Karpas-422 (cell line): ENCODE measurements at places on chromosomes 7 and 10.

DNA sequence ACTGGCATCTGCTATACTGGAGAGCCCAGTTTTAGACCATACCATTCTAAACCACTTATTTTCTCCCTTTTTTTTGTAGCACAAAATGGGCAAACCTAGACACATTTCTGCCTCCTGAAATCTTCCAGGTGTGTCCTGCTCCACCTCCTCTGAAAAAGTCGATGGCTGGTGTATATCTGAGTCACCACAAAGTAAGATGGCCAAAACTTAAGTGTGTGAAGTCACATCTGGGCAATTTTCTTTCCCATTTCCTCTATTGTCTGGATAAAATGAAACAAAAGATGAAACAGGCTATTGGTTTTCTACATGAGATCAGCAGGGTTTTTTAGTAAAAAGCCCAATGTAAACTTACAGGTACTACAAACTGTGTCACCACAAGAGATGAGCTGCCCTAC is 65.5 kb downstream of the OSBPL3 start:
- no peak overlapping the region for H3K4me3 ChIP-seq

DNA sequence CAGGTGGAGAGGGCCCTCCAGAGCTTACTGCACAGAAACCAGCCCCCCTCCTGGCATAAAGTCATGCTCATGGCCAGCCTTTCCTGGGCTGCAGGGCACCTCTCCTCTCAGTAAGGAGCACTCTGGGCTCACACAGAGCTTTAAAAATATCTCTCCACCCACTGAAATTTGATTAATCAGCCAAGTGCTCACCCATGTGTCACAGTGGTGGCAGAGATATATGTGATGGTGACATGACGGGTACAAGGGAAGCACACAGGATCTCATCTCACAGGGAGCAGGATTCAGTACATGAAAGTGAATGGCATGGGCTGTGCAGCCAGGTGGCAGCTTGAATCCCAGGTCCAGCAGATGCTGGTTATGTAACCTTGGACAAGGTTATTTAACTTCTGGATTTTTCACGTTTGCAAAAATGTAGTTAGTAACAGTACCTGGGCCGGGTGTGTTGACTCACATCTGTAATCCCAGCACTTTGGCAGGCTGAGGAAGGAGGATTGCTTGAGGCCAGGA is 144.8 kb downstream of the CALN1 start:
- no peak overlapping the region for H3K27ac ChIP-seq
- H3K27me3 ChIP-seq, result no peaks in the 10 kb centered on the region
- DNase-seq, result no peak
- no peaks in the 10 kb centered on the region for H3K4me1 ChIP-seq

DNA sequence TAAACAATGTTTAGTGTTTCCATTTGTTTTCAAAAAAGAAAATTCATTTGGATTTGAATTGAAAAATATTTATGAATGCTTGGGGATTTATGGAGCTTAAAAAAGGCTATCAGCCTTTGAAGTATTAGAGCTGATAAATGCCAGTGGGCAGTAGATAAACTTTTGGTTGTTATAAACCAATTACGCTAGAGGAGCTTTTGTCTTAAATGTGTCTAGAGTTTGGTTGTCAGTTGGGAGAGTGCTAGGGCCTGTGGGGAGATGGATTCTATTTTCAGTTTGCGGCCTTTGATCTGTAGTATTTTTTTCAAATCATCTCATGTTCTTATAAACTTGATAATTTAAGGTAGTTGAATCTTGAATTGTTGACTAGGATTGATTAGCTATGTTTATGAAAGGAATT is 104.0 kb downstream of the SND1 start:
- no peaks in the 10 kb centered on the region for H3K27me3 ChIP-seq
- no peak overlapping the region for H3K27ac ChIP-seq
- H3K4me3 ChIP-seq, result no peak overlapping the region
- H3K36me3 ChIP-seq, result peaks cover 6% of the 10 kb centered on the region

DNA sequence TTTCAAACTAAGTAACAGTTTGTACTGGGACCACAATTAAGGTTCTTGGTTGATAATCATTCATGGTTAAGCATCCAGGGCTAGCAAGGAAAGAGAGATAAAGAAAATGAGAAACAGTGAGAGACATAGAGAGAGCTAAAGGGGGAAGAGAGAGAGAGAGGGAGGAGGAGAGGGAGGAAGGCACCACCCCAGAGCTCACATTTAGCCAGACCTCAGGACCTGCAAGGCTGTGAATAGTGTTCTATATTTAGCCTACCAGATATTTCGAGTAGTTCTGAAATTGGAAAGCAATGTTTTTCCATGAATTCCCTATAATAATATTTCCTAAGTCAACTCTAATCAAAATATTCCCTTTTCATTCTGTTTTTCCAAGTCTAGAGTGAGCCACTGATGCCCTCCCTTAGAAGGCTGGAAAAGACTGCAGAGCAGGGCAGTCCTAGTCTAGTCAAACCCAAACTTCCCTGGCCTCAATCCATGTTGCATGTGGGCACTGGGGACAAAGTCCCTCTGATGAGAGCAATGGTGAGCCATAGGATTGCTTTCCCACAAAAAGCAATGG is 119.4 kb upstream of the INHBA start:
- no peak overlapping the region for H3K4me3 ChIP-seq
- H3K27ac ChIP-seq, result no peak overlapping the region
- H3K36me3 ChIP-seq, result no peaks in the 10 kb centered on the region

DNA sequence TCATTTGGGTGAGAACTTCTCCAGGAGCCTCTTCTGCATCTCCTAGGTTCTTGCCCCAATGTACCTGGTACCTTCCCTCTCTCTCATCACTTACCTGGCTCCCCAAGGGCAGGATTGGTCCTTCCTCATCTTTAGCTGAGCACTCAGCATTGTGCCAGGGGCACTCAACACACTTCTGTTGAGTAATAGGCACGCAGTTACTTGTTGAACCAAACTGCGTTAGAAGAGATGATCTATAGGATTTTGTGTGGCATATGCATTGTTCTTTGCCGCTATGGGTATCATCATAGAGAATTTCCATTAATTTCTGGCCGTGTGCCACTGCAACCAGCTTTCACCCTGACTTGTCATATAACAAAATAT is 16.4 kb downstream of the TBXAS1 start:
- no peak overlapping the region for H3K4me3 ChIP-seq
- no peak for DNase-seq
- H3K36me3 ChIP-seq, result no peaks in the 10 kb centered on the region
- H3K4me1 ChIP-seq, result no peaks in the 10 kb centered on the region
- no peaks in the 10 kb centered on the region for H3K27me3 ChIP-seq
